ENCODE measurements at places on chromosomes 7 and 10.

DNA sequence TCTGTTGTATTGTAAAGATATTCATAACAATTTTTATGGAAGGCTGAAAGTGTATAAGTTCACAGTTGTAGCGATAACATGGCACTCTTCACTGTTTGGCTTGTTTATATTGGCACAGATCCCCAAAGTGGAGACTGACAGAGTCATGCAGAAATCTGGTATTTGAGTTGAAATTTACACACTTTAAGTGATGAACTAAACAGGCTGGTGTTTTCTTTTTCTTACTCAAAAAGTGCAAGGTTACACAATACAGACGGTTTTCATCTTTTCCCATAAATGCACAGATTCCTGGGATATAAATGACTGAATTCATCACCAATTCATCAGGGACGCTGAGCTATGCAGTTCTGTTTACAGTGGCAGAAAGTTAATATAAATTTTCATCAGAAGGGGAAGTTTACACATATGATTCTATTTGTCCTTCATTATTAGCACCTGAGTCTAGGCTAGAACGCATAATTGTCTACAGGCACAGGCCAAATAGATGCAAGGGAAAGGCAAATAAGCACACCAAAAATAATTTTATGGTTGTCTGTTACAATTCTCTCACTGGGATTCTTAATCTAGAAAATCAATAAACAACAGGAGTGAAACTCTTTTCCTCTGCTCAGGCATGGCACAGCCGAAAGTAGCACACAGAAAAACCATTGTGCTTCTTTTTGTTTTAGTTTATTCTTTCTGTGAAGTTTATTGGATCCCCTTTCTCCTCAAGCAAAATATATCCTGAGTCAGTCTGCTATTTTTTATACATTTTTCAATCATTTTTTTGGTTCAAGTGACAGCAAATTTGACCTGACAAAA is 88.0 kb downstream of the FOXP2 start:
- DNase-seq = no peak

- DNase-seq = no peak
These were observed 189.9 kb downstream of the DGKI start for GRCh38 chr7:137656850-137657232.

- DNase-seq = no peak
These were observed 4.6 kb upstream of the TWIST1 start for GRCh38 chr7:19121977-19122588.

- no peak for DNase-seq
These were observed 46.3 kb upstream of the GNAT3 start for GRCh38 chr7:80558116-80558515.

GRCh38 chr10:78321000-78321399 is 287.3 kb downstream of the RPS24 start:
- no peak for DNase-seq

- no peak for DNase-seq
These were observed 73.8 kb downstream of the SHOC2 start for GRCh38 chr10:110993024-110993693.

GRCh38 chr10:75450075-75450445 is 18.6 kb downstream of the LRMDA start:
- no peak for DNase-seq

DNA sequence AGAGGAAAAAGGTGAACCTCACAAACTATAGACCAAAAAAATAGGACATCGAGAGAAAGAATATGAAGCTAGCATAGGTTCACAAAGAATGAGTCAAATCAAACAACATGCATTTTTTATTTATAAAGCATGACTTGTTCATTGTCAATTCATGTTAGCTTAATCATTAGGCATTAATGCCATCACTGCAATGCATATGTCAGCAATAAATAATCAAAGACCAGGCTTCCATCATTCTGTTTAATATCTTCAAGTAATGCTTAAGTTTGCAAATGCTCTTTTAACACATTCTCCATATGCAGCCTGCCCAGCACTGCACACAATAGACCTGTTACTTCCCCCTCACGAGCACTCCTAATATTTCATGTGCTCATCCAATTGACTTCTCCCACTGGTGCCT is 8.9 kb upstream of the MAGI2 start:
- no peak for DNase-seq

GRCh38 chr7:151351967-151352366 is 10.4 kb downstream of the NUB1 start:
- DNase-seq = peak; percentile 17

DNA sequence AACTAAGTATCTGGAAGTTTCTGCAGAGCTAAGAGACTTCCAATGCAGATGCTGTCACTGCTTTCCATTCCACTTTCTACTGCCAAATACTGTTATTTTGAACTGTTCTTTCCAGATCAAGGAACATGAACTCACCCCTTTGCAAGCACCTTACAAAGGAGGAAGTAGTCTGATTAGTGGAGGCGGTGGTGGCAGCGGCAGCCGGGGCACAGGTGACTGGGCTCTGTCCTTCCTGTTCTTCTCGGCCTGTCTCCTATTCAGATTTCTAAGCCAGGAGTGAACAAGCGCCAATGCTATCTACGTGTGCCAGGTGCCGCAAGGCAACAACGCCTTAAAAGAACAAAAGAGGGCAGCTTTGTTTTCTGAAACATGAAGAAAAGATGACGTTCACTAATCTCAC is 44.9 kb downstream of the BEND7 start:
- peak; percentile 8 for DNase-seq

GRCh38 chr7:151009327-151010036 is 14.8 kb downstream of the ATG9B start:
- DNase-seq = no peak

DNA sequence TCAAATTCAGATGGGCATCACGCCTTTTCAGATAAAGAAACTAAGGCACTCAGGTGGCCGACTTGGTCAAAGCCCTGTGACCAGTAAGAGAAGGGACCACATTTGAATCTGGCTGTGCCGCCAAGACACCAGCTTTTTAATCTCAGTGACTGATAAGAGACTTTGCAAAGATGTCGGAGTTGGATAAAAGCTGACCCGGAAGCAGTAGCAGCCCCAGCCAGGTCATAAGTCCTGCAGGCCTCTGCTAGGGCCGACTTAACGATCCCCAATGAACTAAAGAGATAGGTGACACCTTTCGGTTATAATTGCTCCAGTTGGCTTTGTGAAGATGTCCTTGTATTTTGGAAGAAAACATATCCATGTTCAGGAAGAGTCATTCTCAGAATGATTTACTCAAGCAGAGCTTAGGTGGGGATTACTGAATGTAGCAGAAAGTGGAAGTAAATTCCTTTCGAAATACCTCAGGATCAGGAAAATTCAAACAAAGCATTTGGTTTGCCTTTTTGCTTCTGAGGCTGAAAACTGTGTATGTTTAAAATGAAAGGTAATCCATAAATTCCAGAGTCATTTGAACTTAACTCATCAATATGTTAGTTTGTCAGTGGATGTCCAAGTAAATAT is 164.2 kb upstream of the PITRM1 start:
- DNase-seq = no peak

DNA sequence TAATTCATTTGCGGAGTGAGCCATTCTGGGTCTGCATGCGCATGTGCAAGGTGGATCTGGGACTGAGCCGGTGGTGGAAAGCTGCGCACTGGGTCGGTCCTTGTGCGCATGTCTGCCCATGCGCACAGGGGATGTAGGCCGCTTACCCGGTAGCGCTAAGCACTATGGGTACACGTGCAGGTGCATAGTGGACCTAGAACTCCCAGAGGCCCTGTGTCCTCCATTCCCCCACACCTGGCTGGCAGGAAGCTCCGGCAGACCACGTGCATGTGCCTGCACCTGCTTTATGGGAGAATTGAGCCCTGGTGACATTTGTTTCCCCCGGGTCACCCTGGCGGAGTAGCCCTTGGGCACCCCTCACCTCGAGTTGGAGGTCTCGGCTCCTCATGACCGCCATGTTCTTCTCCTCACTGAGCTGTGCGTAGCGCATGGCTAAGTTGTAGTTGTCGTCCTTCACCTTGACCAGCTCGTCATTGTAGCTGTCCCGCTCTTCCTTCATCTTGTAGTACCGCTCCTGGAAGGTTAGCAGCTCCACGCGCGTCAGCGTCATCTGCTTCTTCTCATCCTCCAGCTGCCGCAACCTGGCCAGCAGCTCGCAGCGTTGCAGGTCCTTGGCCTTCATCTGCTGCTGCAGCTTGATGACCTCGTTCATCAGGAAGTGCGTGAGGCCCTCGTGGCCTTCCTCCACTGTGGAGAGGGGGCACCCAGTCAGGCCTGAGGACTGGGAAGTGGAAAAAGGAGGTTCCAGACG is 99.6 kb downstream of the CARD11 start:
- no peak for DNase-seq

DNA sequence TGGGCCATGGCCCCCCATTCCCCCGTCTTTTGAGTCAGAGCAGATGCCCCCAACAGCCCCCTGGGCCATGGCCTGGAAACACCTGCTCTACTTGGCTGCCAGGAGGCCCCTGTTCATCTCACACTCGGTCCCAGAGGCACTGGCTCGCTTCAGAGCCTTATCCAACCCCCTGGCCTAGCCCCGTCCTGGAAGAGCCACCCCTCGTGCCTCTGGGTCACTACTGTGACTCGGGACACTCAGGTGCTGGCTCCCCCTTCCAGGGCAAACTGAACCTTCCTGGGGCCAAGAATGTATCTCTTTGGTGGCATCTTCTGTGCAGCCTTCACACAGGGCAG is 7.0 kb downstream of the POLR2J start:
- DNase-seq = no peak

GRCh38 chr10:131889755-131890154 is 11.1 kb upstream of the PPP2R2D start:
- no peak for DNase-seq

DNA sequence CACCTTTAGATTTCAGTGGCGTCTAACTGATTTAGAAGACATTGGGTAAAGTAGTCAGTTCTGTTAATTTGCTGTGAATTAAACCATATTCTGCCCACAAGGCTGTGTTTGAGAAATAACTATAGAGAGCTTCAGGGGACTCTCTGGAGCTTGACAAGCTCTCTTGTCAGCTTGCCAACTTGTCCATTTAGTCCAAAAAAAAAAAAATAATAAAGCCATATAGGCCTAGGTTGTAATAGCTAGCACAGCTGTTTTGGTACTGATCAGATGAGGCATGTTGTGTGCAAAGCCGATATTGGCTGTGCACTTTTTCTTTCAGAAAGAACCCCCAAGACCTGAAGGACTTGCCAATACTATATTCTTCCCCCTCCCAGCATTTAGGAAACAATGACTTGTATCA is 20.2 kb upstream of the ZNF282 start:
- DNase-seq = no peak

Measured in GM18507 (cell line).